ENCODE measurements at places on chromosomes 3 and 15.

GRCh38 chr3:150091626-150092025, 120.9 kb upstream of the PFN2 start:
- DNase-seq = no peak

GRCh38 chr3:171321559-171322360, 138.4 kb downstream of the TNIK start:
- no peak for DNase-seq

GRCh38 chr3:135235541-135235940, 440.5 kb downstream of the EPHB1 start:
- DNase-seq = no peak

GRCh38 chr3:196778755-196779154, 39.1 kb downstream of the PAK2 start:
- no peak for DNase-seq

GRCh38 chr15:66163553-66163952, 90.0 kb downstream of the MEGF11 start:
- no peak for DNase-seq

GRCh38 chr3:82743196-82743595, 981.8 kb upstream of the GBE1 start:
- no peak for DNase-seq

- no peak for DNase-seq
These were observed 42.3 kb upstream of the XIRP1 start for GRCh38 chr3:39234651-39235050.

- DNase-seq = no peak
These were observed 882.5 kb upstream of the GBE1 start for GRCh38 chr3:82643948-82644347.

DNA sequence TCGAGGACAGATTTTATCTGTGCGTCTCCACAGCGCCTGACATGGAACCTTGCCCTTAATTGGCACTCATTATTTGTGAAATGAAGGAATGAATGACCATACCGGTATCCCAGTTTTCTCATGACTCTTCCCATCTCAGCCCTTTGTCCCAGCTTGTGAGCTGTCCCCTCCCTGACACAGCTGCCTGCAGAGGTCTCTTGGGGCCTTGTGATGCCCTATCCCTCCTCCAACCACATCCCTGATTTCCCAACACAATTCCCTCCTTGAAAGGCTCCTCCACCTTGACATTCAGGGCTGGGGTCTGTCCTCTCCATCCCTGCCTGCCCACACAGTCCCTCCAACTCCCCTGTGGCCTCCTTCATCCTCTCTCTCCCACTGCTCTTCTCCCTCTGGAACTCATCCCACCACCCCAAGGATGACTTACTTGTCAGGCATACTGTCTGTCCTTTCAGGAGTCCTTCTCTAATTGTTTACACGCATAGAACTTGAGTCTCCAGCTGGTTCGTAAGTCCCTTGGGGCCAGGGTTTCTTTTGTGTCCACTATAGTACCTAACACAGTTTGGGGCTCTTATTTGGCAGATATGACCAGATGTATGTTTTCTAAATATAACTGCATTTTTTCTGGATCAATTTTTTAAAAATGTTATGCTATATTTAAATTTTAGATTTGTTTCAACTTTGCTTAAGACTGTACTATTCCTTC, 35.6 kb upstream of the FILIP1L start:
- no peak for DNase-seq

Measured in effector CD8-positive, alpha-beta T cell (primary cell).